ENCODE measurements at places on chromosomes 2 and 18. TPM values are rescaled to one million over a fixed set of nuclear protein-coding genes. Genes with fewer than 3 reads are reported as not detected.

- no peak for DNase-seq
These were observed 633.2 kb downstream of the FBXO15 start for GRCh38 chr18:73514449-73514848.

Gene ERMN
- total RNA-seq: not detected

- no peak for DNase-seq
These were observed 66.8 kb downstream of the BMPR2 start for GRCh38 chr2:202442882-202443281.

Gene NEU4
- total RNA-seq: 0.44 TPM

DNA sequence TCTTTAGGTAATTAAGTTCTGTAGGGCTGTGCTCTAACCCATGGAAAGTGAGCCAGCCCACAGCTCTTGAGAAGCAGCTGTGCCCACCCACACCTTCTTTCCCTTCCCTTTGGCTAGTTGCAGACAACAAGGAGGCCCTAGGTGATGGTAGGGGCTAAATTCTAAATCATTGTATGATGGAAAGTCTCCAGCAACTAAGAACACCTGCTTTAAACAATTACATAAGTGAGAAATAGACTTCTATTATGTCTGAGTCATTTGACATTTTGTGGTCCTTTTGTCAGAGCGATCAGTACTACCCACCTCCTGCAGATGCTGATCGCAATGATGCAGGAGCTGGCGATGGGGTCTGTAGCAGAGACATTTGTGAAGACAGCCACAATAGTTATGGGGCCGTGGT lies 79.6 kb downstream of the TEX51 start:
- DNase-seq: no peak

DNA sequence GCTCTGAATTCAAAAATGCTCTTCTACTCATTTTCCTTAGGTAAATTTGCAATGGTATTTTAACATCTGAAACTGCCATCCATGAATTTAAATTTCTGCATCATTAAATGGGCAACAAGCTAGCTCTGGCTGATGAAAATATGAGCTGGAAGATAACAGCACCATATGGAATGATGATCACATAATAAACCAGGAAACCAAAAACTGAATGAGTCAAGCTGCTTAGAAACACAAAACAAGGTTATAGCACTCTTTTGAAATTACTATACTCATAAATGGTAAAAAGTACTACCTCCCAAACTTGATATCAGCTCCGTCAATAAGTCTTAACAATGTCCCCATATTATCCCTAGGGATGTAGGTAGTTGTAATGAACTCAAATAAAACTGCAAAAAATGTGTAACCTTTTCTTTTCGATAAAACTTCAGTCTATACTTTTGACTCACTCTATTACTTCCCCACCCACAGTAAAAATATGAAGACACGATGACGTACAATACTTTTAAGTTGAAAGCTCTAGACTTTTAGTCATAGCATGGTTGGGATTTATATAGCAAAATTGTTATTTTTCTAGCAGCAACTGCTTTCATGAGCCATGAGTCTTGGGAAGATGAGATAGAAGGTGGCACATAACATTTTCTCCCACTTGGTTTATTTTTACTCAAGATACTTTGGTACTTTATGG lies 396.7 kb downstream of the CDH2 start:
- no peak for DNase-seq

GRCh38 chr2:1931003-1931914 lies 186.9 kb upstream of the PXDN start:
- DNase-seq: no peak

DNA sequence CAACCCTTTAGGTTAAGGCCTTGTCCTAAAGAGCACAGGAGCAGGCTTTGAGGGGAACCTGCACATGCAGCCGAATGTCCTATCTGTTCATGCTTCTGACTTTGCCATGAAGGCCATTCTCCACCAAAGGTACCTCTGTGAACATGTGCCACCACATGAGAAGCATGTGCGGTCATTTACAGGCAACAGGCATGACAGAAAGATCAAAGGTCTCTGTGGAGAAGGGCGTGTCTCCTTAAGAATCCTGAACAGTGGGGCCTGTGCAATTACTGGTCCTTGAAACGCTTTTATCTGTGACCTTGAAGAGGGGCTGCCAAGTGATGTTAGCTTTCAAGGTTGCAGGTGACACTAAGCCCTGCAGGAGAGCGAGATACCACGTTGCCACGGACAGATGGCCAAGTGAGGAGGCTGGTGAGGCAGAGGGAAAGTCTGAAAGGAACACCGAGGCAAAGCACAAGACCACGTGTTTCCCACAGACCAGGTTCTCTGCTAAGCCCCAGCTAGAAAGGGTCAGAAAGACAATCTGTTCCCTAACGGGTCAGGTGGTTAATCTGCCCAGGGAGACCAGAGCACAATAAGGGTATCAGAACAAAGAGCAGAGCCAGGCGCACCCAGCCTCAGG lies 19.5 kb upstream of the POMC start:
- DNase-seq: no peak

Gene GKN1
- total RNA-seq: not detected

DNA sequence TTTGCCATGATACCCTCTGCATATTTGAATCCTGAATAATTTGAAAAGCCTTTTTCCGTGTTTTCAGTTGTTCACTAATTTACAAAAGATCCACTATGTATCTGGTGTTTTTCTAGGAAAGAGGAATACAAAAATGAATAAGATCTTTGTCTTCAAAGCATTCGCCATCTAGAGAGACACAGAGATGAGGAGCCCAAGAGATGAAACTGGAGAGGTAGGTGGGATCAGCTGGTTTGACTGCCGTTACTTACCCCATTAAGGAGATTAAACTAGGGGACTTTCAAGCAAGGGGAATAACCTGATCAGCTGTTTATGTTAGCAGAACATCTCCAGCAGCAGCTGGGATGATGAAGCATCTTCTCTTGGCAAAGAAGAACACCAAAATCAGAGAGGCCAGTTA lies 150.2 kb upstream of the SATB2 start:
- DNase-seq: no peak

DNA sequence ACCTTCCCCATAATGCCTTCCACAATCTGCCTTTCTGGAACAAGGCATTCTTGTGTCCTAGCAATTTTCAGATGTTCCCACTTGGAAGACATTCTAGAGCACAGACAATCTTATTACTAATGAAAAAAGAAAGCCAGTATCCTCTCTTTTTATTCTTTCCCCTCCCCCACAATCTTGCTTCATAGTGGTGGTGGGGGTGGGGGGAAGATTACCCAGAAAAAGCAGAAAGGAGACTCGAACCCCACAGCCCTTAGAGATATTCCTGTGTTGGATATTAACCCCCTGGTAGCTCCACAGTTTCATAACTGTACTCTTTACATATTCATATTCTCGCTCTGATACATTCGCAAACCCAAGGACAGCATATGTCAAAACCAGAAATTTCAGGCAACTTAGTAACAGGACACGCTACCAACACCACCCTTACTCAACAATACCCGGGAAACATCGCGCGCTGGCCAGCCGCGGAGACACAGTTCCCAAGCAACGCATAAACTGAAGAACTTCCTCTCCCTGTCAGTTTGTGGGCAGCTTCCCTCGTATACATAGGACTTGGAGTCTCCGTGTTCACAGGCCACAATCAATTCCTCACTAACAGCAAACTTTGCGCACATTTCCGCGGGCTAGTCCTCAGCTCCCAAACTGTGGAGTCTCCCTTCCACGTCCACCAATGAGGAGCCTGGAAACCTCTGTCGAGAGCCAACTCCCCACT lies 793 bp downstream of the NR4A2 start:
- DNase-seq: peak; percentile 78

DNA sequence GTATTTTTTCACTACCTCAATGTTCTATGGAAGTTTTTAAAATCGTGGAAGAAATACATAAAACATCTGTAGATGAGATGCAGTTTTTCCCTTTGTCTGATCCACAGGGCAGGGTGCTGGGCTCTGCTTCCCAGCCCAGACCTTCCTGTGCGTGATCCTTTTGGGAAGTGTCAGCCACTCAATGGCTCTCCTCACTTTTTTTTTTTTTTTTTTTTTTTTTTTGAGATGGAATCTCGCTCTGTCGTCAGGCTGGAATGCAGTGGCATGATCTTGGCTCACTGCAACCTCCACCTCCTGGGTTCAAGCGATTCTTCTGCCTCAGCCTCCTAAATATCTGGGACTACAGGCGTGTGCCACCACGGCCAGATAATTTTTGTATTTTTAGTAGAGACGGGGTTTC lies 32.8 kb downstream of the SOWAHC start:
- no peak for DNase-seq

DNA sequence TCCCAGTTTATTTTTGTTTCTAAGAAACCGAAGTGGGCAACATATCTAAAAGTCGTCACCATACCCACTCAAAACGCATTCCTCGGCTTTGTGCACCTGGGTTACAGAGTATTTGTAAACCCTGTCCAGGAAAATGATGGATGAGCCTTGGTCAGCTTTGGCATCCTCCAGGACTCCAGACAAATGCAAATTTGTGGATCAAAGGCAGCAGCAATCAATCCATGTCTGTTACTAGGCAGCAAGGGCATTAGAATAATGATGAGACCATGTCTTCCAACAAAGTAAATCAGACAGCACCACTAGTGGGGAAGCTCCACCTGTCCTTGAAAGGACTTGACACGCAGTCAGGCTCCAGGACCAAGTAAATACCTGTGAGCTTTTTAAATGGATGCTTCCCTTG lies 672.6 kb upstream of the GYPC start:
- DNase-seq: no peak

GRCh38 chr2:173231042-173231441 lies 123.6 kb upstream of the CDCA7 start:
- no peak for DNase-seq

Gene ERFE
- 2.8 TPM for total RNA-seq

DNA sequence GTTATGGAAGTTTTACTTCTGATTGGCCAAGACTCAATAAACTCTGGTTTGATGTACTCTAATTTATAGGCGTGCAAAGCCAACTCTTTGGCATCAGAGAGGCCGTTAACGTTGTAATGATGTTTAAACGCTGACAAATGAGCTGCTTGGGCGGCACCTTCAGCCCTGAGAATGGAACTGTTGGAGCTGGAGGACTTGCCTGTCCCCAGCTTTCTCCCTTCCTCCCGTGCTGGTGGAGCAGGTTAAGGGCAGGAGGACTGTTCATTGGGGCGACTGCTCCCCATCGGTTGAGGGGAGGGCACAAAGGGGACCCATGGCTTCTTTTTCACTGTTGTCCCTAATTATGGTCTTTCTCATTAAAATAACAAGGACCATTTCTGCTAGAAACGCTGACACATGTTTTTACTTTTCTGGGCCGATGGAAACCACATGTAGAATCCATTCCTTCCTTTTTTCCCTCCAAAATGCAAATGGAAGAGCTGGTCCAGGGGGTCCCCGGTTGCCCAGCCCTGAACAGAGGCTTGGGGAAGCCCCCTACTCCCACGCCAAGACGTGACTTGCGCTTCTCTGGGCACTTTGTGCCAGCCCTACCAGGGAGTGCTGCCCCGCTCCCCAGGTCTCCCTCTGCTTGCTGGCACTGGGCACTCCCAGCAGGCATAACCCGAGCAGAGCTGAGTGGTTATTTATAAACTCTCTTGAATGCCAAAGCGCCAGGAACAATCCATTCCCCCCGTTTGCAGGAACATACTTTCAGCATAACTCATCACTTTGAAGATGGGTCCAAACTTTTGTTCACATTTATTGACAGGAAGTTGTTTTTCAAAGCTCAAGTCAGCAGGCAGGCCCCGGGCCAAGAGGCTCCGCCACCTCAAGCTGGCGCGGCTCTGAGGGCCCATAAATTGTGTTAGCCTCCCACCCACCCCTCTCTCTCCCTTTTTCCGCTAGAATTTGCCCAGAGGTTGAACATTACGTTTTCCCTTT lies 170.1 kb downstream of the ASB1 start:
- peak; percentile 71 for DNase-seq

GRCh38 chr2:51981783-51982182 lies 949.9 kb upstream of the NRXN1 start:
- no peak for DNase-seq

Gene DNAH6
- total RNA-seq: 0.08 TPM

- no peak for DNase-seq
These were observed 1138.2 kb upstream of the TMEFF2 start for GRCh38 chr2:193332941-193333340.

DNA sequence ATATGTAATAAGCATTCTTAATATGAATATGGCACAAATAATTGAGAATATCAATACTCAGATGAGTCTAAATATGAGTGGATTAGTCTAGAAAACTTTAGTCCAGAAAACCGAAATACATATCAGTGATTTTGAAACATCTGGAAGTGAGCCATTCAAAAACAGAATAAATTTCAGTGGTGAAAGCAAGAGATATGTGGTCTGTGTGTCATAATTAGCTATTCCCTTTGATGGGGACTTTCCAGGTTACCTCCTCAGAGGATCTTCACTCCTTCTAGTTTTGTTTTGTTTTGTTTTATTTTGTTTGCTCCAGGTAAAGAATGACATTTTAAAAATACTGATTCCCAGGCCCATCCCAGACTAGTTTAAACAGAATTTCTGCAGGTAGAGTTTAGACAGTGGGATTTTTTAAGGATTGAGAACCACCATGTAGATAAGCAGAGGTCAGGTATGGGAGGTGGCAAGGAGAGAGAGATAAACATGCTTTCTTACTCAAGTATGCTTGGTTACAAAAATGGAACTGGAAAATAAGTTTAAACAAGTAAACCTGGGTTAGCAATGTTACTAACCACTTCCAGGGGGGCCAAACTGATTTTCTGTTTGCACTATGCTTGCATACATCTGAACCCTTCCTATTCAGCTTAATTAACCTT lies 70.7 kb downstream of the NABP1 start:
- DNase-seq: no peak

DNA sequence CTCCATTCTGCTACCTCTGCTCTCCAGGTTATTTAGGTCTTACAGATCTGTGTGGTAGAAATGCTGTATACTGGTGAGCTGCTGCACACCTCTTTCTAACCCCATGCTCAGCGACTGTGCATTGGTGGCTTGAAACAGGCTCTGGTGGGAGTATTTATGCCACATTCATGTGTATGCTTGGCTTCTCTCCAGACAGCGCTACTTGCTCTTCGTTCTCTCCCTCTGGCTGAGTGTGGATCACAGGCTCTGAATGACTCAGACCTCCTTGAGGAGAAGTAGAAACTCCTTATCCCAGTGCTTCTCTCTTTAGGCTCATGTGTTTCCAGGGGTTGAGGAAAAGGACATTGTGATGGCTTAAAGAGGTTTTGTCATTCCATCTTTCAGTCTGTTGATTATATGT lies 54.9 kb downstream of the FHOD3 start:
- no peak for DNase-seq

DNA sequence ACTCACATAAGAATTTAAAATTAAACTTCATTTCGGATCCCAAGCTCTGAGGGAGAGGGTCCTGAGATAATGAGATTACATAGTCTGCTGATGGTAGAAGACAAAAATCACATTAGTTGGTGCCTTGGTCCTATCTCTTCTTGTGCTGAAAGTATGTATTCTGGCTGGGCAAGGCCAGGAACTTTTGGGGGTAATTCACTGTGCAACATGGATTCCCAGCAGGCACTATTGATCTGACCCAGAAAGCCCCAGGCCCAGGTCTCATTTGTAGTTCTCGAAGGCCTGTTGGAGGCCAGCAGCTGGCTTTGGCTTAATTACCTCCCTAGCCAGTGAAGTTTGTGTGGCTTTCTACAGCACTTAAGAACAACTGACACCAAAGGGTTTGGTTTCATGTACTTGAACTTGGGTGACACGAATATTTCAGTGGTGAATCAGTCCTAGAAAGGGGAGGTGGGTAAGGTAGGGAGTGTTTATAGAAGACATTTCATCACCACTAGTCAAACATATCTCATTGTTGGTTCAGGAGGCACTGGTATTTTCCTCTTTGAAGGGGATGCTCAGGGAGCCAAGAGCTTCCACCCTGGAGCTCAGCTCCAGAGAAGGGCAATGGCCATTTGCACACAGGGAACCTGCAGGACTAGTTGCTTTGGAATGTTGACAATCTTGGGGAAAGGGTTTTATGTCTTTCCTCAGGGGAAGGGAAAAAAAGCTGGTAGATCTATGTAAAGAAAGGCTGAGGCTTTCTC lies 217.8 kb downstream of the OSR1 start:
- no peak for DNase-seq

Gene DSG2
- total RNA-seq: 1.6 TPM

Gene CSRNP3
- total RNA-seq: 0.20 TPM

Gene AFF3
- total RNA-seq: 0.61 TPM
